ENCODE measurements at places on chromosomes 5 and 9.

- DNase-seq, result no peak
Observed at GRCh38 chr5:125408448-125409233, 662.2 kb upstream of the ZNF608 start.

- no peak for DNase-seq
Observed at GRCh38 chr9:111613436-111614040, 14.1 kb upstream of the PTGR1 start.

DNA sequence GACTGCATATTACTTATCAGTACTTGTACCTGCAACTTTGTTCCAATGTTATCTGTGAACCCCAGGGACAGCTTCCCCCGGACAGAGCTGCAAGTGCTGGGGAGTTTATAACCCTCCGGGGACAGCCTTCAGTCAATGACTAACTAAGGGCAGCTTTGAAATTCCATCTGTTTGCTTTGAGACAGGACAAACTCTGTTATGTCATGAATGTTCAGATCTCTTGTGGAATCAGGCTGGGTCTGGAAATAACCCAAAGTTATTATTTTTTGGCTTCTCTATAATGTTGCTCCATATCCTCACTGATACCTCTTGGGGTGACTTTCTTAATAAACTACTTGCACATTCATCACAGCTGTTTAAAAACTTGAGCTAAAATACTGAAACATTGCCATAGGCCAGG, 617.5 kb upstream of the TLE4 start:
- DNase-seq, result no peak

GRCh38 chr5:42600441-42600840, 156.2 kb upstream of the CCDC152 start:
- no peak for DNase-seq

GRCh38 chr9:101462558-101462957, 27.0 kb upstream of the ALDOB start:
- no peak for DNase-seq

GRCh38 chr9:88085476-88085875, 52.8 kb downstream of the SPATA31C2 start:
- DNase-seq, result no peak

DNA sequence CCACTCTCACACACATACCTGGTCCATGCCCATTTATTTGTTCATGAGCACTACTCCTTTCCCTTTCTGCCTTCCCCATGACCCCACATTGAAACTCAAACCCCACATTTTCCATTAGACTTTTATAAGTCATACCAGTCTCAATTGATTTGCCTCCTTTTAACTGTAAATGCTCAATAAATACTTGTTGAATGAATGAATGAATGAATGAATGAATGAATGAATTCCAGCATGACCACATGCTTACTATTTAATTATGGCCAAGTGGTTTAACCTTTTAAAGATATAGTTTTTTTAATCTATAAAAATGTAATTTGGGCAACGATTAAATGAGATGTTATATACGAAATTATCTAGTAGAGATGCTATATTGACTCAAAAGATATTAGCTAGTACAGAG, 54.1 kb upstream of the GRAMD2B start:
- no peak for DNase-seq
